ENCODE measurements at places on chromosomes 11 and 22.
A peak's percentile ranks its signal among the peaks of the same experiment; 100 is the strongest.

GRCh38 chr11:94549146-94549545, 5.4 kb downstream of the FUT4 start:
- no peak for DNase-seq

DNA sequence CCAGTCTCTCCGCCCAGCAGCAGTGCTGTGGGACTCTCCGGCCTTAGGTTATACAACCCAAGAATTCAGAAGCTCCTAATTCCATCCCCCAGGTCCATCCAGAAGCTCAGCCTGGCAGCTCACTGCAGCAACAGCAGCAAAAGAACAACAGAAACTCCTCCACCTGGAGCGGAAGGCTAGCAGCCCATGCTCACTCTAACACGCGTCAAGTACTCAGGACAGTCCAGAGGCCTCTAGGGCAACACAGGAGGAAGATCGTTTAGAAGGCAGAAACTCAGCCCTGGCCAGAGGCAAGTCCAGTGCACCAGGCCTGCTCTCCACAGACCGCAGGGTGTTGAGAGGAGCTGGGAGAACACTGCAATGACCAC, 17.1 kb downstream of the PLA2G6 start:
- no peak for DNase-seq

DNA sequence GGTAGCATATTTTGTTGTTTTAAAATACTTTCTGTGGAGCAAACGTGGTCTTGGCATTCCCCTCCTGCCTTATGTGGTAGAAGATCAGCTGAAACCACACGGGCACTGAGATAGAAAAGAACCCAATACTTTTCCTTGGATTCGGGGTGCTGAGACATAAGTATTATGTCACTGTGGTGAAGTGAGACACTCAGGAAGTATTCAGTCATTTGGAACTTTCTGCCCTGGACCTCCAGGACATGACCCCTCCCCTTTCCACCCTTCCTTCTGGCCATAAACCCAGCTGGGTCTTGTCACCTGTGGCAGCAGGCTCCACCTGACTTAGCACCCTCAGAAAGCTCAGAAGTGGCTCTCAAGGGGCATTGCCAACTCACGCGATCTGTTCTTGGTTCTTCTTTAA, 123.4 kb downstream of the SWAP70 start:
- no peak for DNase-seq

GRCh38 chr11:78575478-78575877, 814 bp upstream of the NARS2 start:
- DNase-seq, result no peak

- peak; percentile 43 for DNase-seq
Measured at GRCh38 chr22:45225732-45226502, 14.8 kb downstream of the KIAA0930 start.

GRCh38 chr11:67644472-67645418, 5.2 kb upstream of the TBX10 start:
- peak; percentile 44 for DNase-seq

- DNase-seq, result no peak
Measured at GRCh38 chr11:38416141-38416540, 1818.1 kb upstream of the RAG2 start.

GRCh38 chr22:27507935-27508526, 293.5 kb downstream of the MN1 start:
- no peak for DNase-seq

DNA sequence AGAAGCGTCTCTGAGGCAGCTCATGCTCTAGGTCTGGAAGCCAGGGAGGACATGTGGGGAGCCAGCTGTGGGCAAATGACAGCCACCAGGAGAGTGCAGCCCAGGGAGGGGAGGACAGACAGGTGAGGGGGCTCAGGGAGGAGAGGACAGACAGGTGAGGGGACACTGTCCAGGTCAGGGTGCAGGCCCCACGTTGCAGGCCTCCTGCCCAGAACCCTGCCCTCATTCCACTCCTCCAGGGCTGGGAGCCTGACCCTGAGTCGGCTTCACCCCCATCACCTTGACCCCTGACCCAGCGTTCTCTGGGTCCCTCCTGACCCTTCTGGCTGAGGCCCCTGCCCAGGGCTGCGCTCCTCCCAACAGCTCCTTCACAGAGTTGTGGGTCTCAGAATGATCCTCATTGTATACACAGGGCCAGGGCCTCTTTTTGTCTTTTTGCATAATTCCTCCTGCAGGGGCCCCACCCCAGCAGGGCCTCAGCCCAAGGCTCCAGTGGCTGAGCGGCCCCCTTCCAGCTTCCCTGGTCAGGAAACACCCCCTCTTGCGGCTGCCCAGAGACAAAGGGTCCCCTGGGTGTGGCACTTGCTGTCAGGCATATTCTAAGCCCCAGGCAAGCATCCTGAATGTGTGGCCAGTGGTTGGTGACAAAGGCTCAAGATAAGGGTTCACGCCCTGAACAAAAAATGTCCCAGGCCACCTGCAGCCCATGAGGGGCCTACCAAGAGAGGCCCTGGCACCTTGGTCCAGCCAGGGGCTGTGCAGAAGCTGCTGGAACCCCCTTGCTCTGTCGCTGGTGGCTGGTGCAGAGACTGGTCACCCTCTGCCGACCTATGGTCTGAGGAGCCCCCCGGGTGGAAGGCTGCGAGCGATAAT, 853.0 kb downstream of the BRD1 start:
- DNase-seq, result no peak

DNA sequence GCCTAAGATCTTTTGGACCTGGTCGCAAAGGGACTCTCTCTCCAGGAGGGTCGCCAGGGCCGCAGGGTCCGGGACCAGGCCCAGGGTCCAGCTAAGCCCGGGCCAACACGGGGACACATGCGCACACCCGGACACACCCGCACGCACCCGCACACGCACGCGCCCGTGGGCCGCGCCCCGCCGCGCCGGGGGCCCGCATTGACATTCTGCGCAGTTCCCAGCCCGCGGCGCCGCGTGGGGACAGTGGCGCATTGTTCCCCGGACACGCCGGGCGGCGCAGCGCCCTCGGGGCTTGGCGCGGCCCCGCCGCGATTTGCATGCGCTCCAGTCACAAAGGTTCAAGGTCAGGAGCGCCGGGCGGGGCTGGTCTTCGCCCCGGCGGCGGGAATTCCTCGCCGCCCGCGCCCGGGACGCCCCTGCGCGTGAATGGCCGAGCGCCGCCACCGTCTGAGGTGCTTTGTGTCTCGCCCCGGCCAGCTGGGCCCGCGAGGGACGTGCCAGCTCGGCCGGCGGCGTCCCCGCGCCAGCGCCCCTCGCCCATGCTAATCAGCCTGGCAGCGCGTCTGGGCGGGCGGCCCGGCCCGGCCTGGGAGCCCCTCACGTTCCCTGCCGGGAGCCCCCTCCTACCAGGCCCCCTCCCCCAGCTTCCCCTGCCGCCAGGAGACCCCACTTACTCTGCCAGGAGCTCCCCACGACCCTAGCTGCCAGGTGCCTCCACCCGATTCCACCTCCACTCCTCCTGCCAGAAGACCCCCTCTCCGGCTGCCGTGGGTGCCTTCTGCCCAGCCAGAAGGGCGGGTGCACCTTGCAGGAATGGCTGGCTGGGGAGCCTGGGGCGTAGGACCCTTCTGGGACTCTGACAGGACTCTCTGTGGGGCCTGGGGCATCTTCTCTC, 50.5 kb upstream of the WNT7B start:
- no peak for DNase-seq

GRCh38 chr22:46731246-46732040, 6.6 kb downstream of the CERK start:
- DNase-seq, result no peak

- DNase-seq, result no peak
Measured at GRCh38 chr22:26673486-26673885, 16.1 kb downstream of the MIAT start.

DNA sequence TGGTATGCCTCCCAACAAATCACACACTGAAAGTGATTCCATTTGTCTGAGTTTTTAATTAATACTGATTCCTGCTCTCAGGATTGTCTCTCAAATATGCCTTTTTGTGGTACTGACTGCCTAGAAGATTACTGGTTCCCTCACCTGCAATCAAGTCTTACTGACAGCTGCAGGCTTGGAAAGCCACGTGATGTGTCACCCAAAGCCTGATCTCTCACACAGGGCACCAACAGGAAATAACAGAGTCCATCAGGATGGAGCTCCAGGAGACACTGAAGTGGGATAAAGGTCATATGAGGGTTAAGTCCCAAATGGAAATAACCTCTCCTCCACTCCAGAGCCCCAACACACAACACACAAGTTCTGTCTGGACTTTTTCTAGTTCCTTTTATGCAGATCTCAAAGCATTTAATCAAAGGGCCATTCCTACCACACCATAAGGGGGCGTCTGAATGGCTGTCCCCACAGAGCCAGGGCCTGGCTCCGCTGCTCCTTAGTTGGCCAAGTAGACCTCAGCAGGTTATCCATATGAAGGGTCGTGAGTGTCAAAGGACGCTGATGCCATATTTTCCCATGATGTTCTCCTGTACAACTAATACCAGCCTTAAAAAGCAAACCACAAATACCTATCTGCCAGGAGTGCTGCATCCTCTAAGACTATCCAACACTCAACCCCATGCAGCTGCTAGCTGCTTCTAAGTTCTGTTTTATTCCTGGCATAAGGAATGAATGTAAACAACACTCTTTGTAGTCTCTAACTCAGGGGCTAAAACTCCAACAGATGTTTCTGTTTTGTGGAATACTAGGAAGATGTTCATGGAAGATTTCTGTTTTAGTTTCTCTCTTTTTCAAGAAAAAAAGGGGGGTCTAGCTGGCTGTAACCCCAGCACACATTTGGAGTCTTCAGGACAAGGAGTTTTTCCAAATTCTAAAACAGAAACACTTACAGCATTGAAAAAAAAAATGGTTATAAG, 13.0 kb downstream of the SCUBE2 start:
- DNase-seq, result no peak

- DNase-seq, result no peak
Measured at GRCh38 chr22:30433773-30434172, 8.2 kb downstream of the MTFP1 start.

DNA sequence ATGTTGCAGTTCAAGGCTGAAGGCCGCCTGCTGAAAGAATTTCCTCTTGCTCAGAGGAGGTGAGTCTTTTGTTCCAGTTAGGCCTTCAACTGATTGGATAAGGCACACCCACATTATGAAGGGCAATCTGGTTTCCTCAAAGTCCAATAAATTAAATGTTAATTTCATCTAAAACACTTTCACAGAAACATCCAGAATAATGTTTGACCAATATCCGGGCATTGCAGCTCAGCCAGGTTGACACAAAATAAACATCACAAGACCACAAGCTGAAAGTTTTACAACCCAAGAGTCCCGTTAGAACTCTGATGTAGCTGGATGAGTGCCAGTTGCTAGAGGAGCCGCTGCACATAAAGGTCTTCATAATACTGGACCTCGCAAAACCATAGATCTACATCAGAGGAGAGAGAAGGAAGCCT, 64.9 kb upstream of the EED start:
- no peak for DNase-seq

DNA sequence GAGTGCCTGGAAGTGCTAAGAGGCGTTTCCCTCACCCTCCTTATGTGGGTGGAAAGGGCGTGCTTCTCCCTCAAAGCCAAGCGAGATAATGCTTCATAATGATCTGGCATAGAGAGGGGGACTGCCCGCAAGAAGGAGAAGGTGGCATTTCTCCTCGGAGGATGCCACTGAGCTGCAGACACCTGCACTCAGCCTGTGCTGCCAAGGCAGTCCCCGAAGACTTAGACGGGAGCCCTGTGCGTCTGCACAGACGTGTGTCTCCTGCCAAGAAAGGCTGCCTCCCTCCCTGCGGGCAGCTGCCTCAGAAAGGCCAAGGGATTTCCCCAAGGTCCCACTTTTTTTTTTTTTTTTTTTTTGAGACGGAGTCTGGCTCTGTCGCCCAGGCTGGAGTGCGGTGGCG, 48.1 kb upstream of the SPATA19 start:
- DNase-seq, result no peak

GRCh38 chr11:72228229-72228843, 3.8 kb downstream of the INPPL1 start:
- peak; percentile 53 for DNase-seq

GRCh38 chr11:9876331-9876730, 212.5 kb downstream of the SWAP70 start:
- DNase-seq, result no peak

- DNase-seq, result no peak
Measured at GRCh38 chr11:94504689-94505293, 7.5 kb upstream of the C11orf97 start.

DNA sequence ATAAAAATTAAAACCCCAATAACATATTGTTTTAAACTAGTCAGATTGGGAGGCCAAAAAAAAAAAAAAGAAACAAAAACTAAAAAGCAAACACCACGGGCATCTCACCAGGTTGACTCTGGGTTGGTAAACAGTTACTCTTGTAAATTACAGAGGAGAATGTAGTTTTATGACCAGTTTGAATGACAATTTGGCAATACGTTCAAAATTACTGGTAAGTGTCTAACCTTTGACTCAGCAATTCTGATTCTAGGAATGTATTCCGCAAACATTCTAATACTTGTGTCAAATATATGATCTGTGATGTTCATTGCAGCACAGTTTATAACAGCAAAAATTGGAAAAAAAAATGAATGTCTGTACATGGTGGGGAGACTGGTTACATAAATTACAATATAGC, 1376.0 kb downstream of the TBC1D22A start:
- no peak for DNase-seq

DNA sequence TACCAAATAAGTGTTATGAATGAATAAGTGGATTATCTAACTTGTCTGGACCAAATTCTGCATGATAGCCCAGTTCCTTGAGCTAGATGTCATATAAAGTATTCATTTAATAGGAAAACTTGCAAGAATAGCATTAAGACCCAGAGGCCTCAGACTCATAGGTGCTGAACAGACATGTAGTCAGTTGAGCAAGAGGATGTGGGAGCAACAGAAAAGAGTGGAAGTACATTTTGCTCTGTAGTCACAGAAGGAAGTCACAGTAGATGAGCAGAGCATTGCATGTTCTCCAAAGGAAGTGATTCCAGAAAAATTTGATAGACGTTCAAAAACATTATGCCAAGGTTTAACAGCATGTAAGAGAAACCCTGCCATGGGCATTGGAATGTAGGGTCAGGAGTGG, 9.5 kb downstream of the HOATZ start:
- DNase-seq, result no peak

GRCh38 chr11:79762279-79762921, 321.6 kb upstream of the TENM4 start:
- no peak for DNase-seq

GRCh38 chr22:30422481-30423300, 2.9 kb upstream of the MTFP1 start:
- peak; percentile 66 for DNase-seq

DNA sequence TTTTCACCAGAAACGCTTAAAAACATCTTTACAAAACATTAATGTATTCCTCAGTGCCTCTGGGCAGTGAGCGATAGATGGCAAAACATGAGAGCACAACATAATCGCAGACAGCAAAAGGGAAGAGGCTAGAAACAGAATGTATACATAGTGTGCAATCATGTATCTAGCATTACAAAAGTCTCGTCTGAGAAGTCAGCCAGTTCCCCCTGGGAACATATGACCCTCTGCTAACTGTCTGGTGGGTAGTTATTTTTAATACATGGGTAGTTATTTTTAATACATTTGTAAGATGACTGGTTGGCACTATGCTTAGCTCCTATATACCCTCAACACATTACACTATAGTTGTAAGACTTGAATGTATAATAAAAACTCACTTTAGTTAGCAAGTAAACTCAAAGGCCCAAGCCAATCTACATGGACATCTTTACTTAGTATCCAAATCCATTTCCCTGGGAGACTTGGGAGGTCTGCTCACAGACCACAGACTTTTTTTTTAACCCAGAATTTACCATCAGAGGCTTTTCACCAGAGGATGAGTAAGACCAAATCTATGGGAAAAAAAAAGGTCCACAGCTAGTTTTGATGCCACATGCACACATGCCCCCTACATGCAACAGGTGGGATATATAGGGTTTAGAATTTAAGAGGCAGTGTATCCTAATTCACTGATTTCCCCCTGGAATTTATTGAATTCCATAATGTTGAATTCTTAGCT, 71.7 kb downstream of the AMBRA1 start:
- DNase-seq, result no peak

- DNase-seq, result peak; percentile 69
Measured at GRCh38 chr11:116457336-116458007, 315.3 kb downstream of the BUD13 start.

All from ecto neural progenitor cell (in vitro differentiated cells).